IMR-90 (cell line): ENCODE measurements at places on chromosomes 16 and 17. TPM values are rescaled to one million over a fixed set of nuclear protein-coding genes. Genes with fewer than 3 reads are reported as not detected.

ARHGDIG gene
- 0.36 TPM in 1 of 2 replicates, not detected in the other for total RNA-seq

- H3K27me3 ChIP-seq = peaks cover 64% of the 10 kb centered on the region
- no peak overlapping the region for H3K4me3 ChIP-seq
- H3K36me3 ChIP-seq = no peaks in the 10 kb centered on the region
- no peak for DNase-seq
- H3K4me1 ChIP-seq = no peaks in the 10 kb centered on the region
- H3K27ac ChIP-seq = no peak overlapping the region
Measured at GRCh38 chr16:88973007-88973410, 4.0 kb downstream of the CBFA2T3 start.

DNA sequence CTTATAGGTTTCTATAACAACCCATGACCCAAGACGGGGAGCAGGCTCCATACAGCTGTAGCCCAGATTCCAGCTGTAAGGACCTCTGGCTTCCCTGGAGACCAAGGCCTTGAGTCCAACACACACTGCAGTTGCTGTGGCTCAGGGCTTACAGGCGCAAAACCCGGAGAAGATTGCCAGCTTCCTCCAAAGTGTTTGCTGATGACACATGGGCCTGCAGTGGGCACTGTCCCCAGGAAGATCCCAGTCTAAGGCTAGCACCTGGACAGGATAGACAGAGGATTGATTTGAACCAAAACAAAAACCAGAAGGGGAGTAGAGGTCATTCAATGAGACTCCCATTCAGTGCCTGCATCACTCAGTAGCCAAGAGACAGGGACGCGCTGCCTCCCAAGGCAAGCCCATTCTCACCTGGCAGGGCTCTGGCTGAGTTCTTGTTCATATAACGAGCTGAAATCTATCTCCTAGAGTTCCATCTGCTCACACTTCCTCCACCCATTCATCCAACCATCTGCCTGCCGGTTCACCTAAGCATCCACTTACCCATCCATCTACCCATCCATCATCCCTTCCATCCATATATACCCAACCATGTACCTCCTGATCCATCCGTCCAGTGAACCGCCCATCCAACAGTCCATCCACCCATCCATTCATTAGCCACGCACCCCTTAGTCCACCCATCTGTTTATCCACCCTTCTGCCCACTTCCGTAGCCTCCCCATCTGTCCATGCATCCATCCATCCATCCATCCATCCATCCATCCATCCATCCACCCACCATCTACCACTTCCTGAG lies 10.2 kb downstream of the RAB11FIP4 start:
- no peaks in the 10 kb centered on the region for H3K4me1 ChIP-seq
- H3K27me3 ChIP-seq = peaks cover 48% of the 10 kb centered on the region
- H3K4me3 ChIP-seq = no peak overlapping the region
- no peaks in the 10 kb centered on the region for H3K36me3 ChIP-seq
- DNase-seq = no peak

DNA sequence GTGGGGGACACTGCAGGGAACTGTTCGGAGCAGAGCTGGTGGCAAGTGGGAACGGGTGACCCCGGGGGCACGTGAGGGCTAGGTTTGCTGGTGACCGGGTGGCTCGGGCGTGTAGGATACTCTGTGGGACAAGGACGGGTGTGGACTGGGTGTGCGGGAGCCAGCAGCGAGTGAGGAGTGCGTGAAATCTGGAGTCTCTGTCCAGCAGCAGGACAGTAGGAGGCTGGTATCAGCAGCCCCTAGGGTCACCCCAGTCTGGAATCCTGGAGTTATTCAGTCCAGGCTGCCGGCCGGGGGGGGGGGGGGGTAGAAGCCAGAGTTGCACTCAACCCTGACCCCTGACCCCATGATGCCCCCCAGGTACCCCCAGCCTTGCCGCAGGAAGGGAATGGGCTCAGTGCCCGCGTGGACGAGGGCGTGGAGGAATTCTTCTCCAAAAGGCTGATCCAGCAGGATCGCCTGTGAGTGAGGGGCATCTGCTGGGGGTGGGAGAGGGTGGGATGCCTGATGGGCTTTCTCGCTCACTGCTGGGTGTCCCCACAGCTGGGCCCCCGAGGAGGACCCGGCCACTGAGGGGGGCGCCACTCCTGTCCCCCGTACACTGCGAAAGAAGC lies 6.2 kb downstream of the ACD start:
- H3K4me1 ChIP-seq = peaks cover 6% of the 10 kb centered on the region; the same call in 1 of the 2 replicates
- peak overlapping the region; percentile 51 for H3K4me3 ChIP-seq
- DNase-seq = no peak
- no peak overlapping the region for H3K27ac ChIP-seq
- peaks cover 35% of the 10 kb centered on the region for H3K27me3 ChIP-seq

- H3K36me3 ChIP-seq = no peaks in the 10 kb centered on the region
- DNase-seq = no peak
Measured at GRCh38 chr16:29009050-29009837, 24.4 kb downstream of the LAT start.

DNA sequence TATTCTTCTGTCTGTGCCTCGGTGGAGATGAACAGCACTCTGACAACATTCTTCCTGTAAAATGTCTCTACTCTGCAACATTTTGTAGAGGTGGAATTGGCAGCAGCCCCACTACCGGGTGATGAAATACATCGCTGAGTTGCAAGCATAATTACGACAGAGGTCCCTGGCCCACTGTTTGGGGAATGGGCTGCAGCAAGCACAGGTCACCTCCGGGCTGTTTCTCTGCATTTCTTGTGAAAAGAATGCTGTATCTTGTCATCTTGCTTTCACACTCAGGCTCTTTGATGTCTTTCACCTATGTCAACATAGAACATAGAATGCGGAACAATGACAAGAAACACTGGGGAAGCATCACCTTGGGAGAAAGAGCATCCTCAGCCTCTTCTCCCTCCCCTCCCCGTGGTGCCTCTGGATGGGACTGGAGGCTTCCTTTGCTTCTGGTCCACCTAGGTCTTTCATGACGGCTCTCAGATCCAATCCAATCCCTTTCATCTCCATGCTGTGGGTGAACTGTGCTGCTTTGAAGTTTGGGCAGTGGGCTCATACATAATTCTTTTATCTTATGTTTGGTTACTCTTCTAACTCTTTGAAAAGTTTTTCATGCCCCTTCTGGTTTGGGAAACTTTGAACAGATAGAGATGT lies 265.0 kb downstream of the PHKB start:
- peak; percentile 20 for DNase-seq
- no peaks in the 10 kb centered on the region for H3K36me3 ChIP-seq
- H3K4me3 ChIP-seq = no peak overlapping the region
- H3K4me1 ChIP-seq = no peaks in the 10 kb centered on the region; the same call in 1 of the 2 replicates
- no peaks in the 10 kb centered on the region for H3K27me3 ChIP-seq
